T-helper 9 cell (primary cell): ENCODE measurements at places on chromosomes 13 and 19.

DNA sequence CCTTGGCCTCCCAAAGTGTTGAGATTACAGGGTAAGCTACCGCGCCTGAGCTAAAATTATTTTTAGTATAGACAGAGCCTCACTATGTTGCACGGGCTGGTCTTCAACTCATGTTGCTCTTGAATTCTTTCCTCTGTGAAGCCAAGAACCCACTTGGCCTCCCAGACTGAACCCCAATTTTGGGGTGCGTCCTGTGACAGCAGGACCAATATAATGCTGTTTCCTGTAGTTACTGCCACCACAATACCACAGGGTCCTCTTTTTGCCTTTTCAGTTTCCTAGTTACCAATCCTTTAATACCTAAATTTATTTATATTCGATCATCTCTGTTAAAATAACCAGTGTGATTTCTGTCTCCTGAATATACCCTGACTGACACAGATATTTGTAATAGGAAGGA is 32.9 kb downstream of the TSKS start:
- no peak for DNase-seq

DNA sequence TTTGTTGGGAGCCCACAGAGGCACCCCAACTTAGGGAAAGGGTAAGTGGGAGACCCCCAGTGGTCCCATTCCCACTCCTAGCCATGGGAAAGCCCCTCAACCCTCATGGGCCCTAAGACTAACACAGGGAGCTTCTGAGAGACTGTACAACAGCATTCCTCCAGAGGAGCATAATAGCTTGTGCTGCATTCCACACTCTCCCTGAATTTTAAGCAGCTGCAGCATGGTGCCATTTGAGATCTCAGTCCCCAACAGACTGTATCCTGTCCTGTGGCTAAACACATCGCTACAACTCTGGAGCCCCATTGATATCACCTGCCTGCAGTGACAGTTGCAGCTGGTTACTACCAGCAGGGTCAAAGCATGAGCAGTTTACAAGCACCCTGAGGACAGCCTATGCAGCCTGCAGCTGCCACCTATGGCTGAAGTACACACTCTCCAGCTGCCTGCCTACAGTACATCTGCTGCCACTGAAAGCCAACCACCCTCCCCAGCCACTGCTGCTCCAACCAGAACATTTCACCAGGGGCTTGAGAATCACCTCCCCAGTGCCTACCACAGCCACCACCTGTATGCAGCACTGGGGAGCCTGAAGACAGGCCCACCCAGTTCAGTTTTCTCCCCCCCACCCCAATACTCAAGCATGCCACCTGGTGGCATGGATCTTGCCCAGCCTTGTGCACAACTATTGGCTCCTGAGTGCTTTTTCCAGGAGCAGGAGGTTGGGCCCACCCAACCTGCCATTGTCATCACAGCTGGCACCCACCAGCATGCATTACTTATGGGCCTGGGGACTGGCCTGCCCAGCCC is 557.3 kb downstream of the GPC5 start:
- no peak for DNase-seq

DNA sequence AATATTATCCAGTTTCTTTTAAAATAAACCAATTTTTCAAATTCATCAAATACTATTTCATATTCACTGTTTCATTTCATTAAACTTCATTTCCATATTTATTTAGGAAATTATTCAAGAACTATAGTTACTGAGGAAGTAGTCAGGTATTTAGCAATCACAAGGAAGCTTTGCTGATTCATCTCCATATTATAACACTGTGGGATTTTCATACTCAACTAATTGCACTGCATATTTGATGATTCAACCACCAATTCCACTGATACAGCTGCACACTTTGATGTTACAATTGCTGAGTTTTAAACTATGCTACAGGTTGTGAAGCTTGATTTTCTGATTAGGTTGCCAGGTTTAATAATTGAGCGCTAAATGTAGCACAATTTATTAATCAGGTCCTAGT is 556.8 kb upstream of the SLITRK1 start:
- DNase-seq, result no peak

DNA sequence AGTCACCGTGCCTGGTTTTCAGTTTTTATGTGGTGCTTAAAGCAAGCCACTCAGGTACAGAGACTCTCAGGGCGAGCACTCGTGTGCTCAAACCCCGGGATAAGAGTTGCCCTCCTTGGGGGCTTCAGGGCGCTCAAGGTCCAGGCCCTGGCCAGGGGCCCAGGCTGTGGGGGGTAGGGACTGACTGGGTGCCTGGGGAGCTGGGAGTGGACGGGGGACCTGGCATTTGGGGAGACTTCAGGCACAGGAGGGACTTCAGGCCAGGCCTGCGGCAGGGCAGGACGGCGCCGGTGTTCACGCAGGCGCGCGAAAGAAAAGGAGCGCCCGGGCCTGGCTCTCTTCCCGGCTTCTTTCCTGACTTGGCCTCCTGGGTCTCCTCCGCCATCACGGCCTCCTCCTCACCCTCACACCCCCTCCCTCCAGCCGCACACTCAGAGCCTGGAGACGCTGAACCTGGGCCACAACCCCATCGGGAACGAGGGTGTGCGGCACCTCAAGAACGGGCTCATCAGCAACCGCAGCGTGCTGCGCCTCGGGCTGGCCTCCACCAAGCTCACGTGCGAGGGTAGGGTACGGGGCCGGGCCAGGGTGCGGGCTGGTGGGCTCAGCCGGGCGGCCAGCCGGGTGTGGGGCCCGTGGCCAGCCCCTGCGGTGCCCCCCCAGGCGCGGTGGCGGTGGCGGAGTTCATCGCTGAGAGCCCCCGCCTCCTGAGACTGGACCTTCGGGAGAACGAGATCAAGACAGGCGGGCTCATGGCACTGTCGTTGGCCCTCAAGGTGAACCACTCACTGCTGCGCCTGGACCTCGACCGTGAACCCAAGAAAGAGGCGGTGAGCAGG is 16.1 kb downstream of the NKPD1 start:
- DNase-seq, result no peak

GRCh38 chr13:39054112-39054511 is 15.9 kb downstream of the NHLRC3 start:
- no peak for DNase-seq

GRCh38 chr13:67175836-67176459 is 54.2 kb downstream of the PCDH9 start:
- DNase-seq, result no peak

- peak; percentile 23 for DNase-seq
These were observed 425.7 kb downstream of the KLF12 start for GRCh38 chr13:73708393-73708985.

DNA sequence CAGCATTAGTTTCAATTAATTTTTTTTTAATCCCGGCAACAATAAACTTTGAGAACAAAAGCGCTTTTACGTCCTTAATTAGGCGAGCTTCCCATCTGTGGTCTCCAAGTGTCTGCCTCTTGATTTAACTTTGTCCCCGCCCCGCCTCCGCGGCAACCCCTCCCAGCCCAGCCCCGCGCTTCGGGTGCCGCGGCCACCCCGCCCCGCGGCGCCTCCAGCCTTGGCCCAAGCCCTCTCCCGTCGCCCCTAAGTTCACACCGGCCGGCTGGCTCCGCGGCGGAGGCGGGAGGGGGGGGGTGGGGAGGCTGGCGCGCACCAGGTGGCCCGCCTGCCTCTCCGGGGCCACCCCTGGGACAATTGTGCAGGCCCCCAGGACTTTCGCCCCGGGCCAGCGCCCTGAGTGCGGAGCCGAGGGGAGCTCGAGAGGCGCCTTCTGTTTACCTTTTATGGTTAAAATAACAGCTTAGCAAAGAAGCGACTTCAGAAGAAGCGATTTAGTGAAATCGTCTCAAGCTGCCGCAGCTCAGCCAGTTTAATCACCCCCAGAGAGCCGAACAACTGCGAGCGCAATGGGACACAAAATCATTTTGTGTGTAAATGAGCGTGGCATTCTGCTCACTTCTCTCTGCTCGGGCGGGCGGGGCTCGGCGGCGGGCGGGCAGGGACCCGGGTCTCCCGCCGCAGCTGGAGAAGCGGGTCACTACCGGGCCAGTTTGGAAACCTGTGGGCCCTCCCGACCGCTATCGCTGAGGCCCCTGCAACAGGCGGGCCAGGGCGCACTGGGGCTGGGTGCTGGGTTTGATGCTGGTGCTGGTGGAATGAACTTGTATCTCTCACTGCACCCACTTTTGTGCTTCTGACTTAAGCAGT is 1.4 kb downstream of the KCTD15 start:
- DNase-seq, result peak; percentile 18

DNA sequence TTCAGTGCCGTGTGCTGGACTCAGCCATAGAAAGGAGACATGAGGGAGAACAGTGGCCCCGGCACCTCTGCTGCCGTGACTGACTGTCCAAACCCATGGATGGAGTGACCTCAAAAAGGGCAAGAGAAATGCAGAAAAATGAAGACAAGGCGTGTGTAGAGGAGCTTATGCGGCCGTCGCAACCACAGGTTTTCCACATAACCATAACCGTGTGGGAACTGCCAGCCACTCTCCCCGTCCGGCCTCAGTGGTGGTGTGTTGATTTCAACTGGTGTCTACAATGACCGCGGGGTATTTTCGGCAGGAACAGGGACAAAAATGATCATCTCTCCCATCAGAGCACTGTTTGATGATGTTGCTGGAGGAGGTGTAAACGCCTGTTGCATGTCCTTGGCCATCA is 42.9 kb upstream of the F7 start:
- DNase-seq, result no peak

DNA sequence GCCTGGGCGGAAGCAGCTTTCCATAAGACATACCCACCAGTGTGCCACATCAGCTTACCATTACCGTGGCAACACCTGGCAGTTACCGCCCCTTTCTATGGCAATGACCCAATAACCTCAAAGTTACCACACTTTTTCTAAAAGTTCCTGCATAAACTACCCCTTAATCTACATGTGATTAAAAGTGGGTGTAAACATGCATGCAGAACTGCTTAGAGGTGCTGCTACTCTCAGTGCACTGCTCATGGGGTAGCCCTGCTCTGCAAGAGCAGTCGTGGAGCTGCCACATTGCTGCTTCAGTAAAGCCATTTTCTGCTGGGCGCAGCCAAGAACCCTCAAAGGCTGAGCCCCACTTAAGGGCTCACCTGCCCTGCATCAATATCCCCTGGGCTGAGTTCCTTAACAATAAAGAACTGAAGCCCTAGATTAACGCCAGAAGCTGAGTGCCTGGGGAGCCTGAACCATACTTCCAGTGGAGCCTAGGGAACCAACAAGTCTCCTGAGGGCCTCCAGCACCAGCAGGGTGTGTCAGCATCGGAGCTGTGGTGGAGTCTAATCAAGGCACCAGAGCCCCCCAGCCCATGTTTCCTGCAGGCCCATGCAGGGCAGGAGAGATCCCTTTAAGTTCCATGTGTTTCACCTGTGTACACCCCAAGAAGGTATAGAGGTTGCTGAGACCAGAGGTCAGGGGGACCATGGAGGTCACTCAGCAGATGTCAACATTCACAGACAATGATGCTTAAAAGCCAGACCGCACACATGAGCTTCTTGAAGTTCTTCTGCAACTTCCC is 1198.1 kb downstream of the UQCRFS1 start:
- no peak for DNase-seq

GRCh38 chr13:91135968-91136367 is 211.5 kb upstream of the MIR17HG start:
- no peak for DNase-seq

- DNase-seq, result no peak
These were observed 608 bp downstream of the CD70 start for GRCh38 chr19:6590258-6590826.

DNA sequence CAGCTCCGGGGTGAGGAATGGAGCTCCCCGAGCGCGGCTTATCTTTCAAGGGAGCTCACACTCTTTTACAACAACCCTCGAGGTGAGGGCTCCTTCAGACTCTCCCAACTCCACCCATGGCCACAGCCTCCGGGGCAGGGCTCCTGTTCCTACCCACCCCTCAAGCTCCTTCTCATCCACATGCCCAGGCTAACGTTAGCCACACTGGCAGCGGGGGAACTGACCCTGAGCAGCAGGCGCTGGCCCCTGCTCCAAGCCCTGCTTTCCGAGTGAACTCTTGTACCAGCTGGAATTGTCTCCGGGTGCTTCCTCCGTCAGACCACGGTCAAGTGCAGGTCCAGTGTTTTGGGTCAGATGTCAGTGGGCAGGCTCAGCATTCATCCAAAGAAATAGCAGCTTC is 89.4 kb downstream of the ANKRD10 start:
- no peak for DNase-seq

DNA sequence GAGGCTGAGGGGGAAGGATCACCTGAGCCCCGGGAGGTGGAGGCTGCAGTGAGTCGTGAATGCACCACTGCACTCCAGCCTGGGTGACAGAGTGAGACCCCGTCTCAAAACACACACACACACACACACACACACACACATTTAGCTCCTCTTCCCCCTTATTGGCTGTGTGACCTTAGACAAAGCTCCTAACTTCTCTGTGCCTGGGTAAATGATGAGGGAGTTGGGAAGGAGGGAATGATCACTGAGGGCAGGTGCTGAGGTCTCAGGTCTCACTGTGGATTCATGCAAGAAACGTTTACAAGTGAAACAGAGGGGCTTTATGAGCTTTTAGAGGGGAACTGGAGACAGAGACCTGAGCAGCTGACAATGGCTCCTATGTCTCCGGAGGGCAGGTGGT is 16.9 kb upstream of the BCL3 start:
- no peak for DNase-seq

DNA sequence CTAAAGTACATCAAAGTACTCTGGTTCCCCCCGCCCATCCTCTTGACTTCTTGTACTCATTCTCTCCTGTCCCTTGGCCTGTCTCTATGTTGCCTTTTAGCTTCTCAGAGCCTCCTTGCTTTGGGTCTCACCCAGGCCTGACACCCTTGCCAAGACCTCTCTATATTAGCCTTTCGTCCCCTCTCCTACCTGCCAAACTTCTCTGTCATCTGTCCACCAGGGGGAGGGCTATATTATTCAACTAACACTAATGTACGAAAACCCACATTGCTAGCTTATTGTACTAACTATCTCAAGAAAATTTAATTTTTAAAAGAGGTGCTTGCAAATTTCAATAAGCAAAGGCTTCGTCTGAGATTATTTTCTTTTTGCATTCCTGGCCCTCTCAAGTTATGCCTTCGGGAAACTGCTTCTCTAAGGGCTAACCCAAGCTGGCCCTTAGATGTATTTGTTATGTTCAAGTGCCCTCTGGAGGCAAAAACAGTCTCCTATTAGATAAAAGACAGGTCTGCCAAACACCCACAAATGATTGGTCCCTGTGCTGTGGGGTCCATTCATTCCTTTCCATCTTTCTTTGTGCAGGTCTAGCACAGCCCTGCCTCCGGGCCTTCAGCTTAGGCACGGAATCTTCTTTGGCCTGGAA is 6.3 kb upstream of the MRPS31 start:
- no peak for DNase-seq

DNA sequence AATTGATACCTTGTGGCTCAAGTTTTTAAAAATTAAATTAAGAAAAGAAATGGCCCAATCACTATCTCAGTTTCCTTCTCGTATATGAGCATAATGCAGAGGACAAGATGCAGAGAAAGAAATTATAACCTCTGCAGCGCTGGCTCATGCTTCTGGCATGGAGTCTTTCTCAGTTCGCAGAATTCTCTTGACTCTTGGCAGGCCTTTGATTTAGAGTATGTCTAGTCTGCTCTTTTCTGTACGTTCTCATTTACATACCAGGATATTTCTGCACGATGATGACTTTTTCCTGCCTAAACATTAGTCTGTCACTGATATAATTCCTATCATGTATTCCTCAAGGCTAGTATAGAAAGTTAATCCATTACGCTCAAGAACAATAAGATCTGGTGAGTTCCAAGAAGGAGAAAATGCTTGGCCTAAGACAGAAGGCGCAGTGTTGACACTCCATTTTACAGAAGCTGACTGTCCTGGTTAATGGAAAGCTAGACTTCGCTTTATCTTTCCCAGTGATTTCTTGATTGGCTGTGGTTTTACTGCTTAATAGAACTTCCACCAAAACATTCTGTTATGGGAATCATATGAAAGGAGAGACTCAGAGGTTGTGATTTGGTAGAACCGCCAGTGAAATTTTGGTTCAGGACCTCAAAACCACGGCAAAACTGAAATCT is 1.7 kb upstream of the SMAD9 start:
- no peak for DNase-seq

GRCh38 chr19:47512183-47512947 is 2.5 kb downstream of the NAPA start:
- DNase-seq, result no peak
